Stimulated activated CD4-positive, alpha-beta T cell treated with anti-CD3 and anti-CD28 coated beads, Interleukin-1b, Interleukin-23, amount 100 ng/mL, for 24 hours (primary cell): ENCODE measurements at places on chromosomes 16 and 17.

DNA sequence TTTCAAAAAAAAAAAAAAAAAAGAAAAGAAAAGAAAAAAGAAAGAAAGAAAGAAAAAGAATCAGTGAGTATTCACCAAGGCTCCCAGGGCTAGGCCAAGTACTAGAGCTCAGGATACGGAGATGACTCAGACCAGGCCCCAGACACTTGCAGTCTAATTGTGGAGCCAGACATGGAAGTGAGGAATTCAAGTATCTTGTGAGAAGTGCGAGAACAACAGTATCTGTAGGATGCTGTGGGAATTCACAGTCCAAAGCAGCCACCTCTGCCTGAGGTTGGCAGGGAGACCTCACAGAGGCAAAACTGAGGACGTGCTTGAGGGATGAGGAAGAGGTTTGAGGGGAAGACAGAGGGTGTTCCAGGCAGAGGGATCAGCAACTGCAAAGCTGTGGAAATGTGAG lies 14.0 kb upstream of the ALDOA start:
- no peak for DNase-seq

DNA sequence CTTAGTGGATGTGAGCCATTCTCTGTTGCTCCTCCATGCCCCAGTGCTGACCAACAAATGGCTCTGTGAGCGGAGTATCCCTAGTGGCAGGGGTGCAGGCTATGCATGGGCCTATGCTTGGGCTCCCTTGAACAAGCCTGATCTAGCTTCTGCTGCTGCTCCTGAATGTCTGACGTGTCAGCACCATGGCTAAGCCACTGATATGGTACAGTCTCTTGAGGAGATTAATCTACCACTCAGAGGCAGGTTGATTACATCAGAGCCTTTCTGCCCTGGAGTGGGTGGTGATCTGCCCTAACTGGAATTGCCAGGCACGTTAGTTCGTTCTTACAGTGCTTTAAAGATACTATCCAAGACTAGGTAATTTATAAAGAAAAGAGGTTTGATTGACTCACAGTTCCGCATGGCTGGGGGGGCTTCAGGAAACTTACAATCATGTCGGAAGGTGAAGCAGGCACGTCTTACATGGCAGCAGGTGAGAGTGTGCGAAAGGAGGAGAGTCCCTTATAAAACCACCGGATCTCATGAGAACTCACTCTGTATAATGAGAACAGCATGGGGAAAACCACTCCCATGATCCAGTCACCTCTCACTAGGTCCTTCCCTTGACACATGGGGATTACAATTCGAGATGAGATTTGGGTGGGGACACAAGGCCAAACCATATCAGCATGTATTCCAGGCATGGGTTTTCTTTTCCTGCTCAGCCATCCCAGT lies 41.5 kb upstream of the B4GALNT2 start:
- no peak for DNase-seq

- DNase-seq, result peak; percentile 83
Measured at GRCh38 chr17:8120520-8121406, 2.4 kb upstream of the ALOXE3 start.

GRCh38 chr17:2266865-2267228 lies 36.7 kb downstream of the SMG6 start:
- no peak for DNase-seq

- no peak for DNase-seq
Measured at GRCh38 chr17:59623151-59623550, 3.5 kb downstream of the CLTC start.

GRCh38 chr17:39677542-39678339 lies 9.5 kb downstream of the PNMT start:
- no peak for DNase-seq

GRCh38 chr16:69618307-69618706 lies 52.5 kb downstream of the NFAT5 start:
- no peak for DNase-seq

DNA sequence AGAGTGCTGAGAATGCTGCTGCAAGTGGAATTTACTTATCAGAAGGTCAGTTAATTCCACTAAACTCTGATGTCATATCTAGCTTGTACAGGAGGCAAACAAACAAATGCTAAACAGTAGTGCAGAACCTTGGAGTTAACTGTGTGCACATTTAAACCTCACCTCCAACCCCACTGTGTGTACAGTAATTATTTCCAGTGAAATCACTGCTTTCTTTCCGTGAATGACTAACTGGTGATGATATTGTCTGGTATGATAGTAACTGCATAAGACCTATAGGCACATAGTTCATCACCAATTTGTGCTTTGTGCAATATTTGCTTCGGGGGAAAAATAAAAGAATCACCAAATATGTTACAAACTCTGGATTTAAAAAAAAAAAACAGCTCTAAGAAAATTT lies 492.5 kb upstream of the HSBP1 start:
- DNase-seq, result no peak

- DNase-seq, result no peak
Measured at GRCh38 chr16:51579652-51580360, 428.7 kb upstream of the SALL1 start.

- DNase-seq, result no peak
Measured at GRCh38 chr16:78890373-78890895, 710.1 kb downstream of the MAF start.

DNA sequence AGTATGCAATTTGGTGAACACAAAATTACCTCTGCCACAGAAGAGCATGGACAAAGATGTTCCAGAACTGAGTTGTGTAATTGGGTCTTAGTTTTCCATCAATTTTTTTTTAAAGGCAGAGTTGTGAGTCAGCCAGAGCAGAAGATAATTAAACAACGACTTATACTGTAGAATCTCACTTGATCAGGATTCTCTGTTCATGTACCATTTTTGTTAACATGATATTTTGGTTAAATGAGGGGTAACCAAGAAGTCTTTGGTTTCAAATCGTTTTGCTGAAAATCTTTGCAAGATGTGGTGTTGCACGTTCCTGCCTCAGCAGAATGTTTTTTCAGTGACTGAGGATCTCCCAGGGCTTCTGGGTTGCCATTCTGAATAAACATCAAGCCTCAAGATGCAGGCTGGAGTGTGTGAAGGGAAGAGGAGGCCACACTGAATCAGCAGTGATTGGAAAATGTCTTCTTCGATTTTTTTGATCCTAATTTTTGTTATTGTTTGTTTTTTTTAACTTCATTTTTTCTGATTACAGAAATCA lies 232.6 kb upstream of the IRX3 start:
- DNase-seq, result no peak

- DNase-seq, result no peak
Measured at GRCh38 chr17:17757391-17757791, 76.1 kb downstream of the RAI1 start.

DNA sequence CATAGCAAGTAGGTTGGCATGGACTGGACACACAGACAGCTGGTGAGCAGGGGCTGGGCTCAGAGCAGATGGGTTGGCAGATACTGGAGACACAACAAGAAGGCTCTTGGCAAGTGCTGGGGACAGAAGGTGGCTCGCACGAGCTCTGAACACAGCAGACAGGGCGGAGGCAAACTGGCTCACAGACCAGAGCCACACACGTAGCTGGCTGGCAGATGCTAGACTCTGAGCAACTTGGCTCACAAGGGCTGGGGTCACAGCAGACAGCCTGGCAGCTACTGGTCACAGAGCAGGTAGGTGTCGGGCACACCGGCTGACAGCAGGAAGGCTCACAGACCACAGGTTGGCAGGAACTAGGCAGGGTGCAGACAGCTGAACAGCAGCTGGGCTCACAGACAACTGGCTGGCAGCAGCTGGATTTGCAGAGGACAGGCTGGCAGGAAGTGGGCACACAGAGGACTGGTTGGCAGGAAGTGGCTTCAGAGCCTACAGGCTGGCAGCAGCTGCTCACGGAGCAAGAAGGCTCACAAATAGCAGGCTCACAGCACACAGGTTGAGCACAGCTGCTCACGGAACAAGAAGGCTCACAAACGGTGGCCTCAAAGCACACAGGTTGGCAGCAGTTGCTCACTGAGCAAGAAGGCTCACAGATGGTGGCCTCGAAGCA lies 725 bp downstream of the KRTAP16-1 start:
- DNase-seq, result peak; percentile 10

DNA sequence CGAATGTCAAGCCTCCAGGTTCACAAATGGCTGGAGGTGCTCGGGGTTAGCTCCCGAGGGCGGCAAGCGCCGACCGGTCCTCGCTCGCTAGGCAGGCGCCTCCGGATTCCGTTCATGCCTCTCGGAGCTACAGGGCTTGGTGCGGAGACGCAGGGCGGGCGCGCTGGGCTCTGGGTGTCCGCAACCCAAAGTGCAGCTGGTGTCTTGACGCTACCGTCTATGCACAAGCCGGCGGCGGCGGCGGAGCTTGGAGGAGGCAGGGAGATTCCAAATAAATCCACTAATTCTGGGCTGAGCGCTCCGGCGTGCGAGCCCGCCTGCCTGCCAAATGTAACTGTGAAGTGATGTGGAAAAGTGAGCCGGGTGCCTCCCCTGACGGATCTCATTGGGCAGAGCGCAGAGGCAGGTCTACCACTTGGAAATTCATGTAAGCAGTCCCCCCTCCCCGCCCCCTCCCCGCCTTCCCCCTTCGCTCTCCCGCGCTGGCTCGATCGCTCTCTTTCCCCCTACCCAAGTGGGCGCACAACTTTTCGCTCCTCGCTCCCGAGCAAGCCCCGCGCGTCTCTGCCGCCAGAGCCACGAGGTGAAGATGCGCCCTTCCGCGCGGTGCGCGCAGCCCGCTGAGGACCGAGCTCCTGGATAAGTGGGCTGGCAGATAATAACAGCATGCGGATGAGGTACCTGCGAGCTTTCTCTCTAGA lies at the start of gene CDH8:
Gene CDH8 (minus strand): TSS at position 338 of the 701 bp plus-strand sequence. CDS start 15,035 bp downstream, outside the sequence.
- DNase-seq, result no peak

DNA sequence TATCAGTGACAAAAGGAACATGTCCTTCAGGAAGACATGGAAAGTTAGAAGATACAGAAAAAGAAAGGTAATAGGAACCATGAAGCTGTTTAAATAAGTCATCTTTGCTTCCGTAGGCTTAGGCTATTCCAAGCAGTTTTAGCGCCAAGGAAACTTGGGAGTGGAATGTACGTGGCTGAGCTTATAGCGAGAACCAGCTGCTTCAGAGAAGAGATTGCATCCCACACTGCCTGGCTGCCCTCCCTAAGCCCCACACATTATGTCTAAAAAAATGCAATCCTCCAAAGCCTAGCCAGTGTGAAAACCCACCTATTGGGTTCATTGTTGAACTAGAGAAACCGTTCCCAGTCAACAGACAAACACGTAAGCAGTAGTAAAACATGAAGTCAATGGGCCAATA lies 149.9 kb downstream of the SLC39A11 start:
- no peak for DNase-seq

- DNase-seq, result no peak
Measured at GRCh38 chr17:78026381-78026780, 67.9 kb downstream of the TNRC6C start.

DNA sequence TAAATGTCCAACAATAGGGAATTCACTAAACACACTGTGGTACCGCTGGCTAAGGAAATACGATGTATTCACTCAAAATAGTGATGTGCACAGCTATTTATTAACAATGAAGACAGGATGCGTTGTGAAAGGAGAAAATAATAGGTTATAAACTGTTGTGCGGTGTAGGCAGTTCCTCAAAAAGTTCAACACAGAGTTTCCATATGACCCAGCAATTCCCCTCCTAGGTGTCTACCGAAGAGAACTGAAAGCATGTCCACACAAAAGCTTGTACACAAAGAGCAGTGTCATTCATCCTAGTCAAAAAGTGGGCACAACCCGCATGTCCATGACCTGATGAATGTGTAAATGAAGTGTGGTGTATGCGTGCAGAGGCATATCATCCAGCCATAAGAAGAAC lies 1.2 kb upstream of the CES1 start:
- DNase-seq, result no peak

DNA sequence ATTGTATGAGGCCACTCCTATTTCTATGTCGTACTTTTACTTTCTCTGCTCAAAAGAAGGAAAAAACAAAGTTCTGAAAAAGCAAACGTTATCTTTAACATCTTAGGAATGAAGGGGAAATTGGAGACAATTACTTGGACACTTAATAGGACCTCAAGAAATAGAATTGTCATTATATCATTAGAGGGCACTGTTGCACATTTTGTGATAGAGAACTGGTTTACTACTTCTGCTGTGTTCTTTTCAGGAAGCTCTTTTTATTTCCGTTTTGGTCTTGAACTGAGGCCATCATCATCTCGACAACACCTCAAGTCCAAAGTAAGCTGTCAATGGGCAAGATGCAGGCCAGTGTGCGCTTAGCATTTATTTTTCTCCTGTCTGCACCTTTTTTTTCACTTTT lies 14.6 kb downstream of the COG4 start:
- no peak for DNase-seq

DNA sequence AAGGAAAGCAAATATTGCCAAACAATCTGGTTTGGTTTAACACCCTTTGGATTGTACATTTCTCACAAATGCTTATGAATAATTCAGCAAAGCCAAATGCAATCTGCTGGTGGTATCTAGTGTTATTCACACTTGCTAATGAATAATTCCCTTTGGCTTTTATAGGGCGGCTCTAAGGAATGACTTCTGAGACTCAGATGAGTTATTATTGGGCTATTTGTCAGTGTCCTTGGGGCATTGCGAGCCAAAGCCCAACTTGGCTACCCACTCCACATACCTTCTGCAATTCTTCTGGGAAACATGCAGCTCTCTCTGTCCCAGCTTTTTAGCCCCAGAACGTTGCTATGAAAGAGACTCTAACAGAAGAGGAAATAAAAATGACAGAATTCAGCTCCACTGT lies 41.1 kb downstream of the FTO start:
- DNase-seq, result no peak

- DNase-seq, result no peak
Measured at GRCh38 chr17:41013181-41013580, 4.3 kb upstream of the KRTAP3-1 start.

GRCh38 chr17:69620363-69620762 lies 205.9 kb downstream of the MAP2K6 start:
- DNase-seq, result no peak

DNA sequence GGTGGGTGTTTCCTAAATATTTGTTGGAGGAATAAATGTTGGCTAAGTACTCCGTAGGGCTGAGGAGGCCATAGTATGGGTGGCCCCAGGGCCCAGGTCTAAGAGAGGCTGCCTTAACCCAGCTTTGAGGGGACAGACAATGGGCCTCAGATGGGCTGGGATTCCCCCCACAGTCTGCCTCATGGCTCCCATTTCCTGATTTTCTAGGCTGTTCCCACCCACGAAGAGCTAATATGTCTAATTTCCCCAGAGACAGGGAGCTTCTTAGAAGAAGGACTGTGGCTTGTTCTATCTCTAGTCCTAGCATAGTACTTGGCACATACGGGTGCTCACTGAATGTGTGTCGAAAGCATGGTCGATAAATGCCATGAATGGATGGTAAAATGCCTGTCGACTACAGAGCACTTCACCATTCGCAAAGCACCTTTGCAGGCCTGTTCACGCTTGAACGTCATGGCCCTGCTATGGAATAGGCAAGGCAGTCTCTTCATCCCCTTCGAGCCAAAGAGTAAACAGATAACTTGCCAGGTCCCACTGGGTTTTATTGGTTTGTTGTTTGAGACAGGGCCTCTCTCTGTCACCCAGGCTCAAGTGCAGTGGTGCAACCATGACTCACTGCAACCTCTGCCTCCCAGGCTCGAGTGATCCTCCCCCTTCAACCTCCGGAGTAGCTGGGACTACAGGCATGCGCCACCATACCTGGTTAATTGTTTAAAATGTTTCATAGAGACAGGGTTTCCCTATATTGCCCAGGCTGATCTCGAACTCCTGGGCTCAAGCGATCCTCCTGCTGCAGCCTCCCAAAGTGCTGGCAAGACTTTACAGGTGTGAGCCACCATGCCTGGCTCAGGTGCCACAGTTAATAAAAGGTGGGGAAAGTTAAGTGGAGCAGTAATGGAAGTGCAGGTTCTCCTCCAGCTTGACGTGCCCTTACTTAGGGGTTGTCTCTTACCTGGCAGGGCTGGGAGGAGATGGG lies 9.7 kb downstream of the CHAD start:
- DNase-seq, result no peak
